Activated B cell treated with CpG ODN at 0.5 μM for 24 hours (primary cell): ENCODE measurements at places on chromosomes 12 and 14.

- DNase-seq, result no peak
- peaks cover 11% of the 10 kb centered on the region for H3K27me3 ChIP-seq
- no peaks in the 10 kb centered on the region for H3K4me1 ChIP-seq
- H3K4me3 ChIP-seq, result no peak overlapping the region
- no peaks in the 10 kb centered on the region for H3K36me3 ChIP-seq
Measured at GRCh38 chr14:76531821-76532318, 155.9 kb downstream of the ESRRB start.

DNA sequence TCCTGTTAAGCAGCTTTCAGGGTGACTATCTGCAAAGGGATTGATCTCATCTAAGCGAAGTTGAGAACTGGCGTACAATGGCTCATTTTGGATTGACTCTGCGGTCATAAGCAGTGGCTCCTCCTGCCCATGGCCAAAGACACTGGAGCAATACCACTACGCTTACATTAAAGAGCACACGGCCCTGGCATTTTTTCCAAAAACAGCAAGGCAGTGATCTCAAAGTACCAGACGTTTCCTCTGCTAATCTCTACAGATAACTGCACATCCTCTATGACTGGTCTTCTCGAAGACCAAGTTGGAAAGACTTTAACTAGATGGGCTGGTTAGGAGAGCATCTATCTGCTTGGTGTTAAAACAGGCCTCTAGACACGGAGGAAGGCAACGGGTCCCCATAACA lies 2.7 kb downstream of the PITPNM2 start:
- no peaks in the 10 kb centered on the region for H3K27me3 ChIP-seq
- no peak overlapping the region for H3K27ac ChIP-seq
- H3K4me1 ChIP-seq, result peaks cover 51% of the 10 kb centered on the region
- DNase-seq, result no peak
- H3K4me3 ChIP-seq, result peak overlapping the region; percentile 40

GRCh38 chr12:21940549-21941505 lies at the start of gene ABCC9:
ABCC9 (minus strand) TSS chr12:21941426; CDS start chr12:21936674, 4,752 bp downstream.
- no peak within 1 kb of the TSS for H3K4me3 ChIP-seq
- peaks cover 9% of the 10 kb centered on the region for H3K4me1 ChIP-seq
- no peak for DNase-seq
- H3K36me3 ChIP-seq, result no peaks in the 10 kb centered on the region
- peaks cover 44% of the 10 kb centered on the region for H3K27me3 ChIP-seq
- no peak within 1 kb of the TSS for H3K27ac ChIP-seq

GRCh38 chr14:93343266-93343665 lies 3.7 kb upstream of the COX8C start:
- H3K36me3 ChIP-seq, result peaks cover 1% of the 10 kb centered on the region
- H3K4me3 ChIP-seq, result no peak overlapping the region
- H3K4me1 ChIP-seq, result peaks cover 6% of the 10 kb centered on the region
- DNase-seq, result no peak
- H3K27me3 ChIP-seq, result no peaks in the 10 kb centered on the region
- no peak overlapping the region for H3K27ac ChIP-seq

- H3K4me1 ChIP-seq, result peaks cover 45% of the 10 kb centered on the region
- peak overlapping the region; percentile 92 for H3K27ac ChIP-seq
- H3K27me3 ChIP-seq, result peaks cover 2% of the 10 kb centered on the region
- H3K4me3 ChIP-seq, result peak overlapping the region; percentile 99
Measured at GRCh38 chr14:70359076-70359424, 433 bp downstream of the COX16 start.

GRCh38 chr12:50074936-50075807 lies 10.0 kb upstream of the SMARCD1 start:
- H3K27me3 ChIP-seq, result peaks cover 15% of the 10 kb centered on the region
- peaks cover 4% of the 10 kb centered on the region for H3K4me1 ChIP-seq

DNA sequence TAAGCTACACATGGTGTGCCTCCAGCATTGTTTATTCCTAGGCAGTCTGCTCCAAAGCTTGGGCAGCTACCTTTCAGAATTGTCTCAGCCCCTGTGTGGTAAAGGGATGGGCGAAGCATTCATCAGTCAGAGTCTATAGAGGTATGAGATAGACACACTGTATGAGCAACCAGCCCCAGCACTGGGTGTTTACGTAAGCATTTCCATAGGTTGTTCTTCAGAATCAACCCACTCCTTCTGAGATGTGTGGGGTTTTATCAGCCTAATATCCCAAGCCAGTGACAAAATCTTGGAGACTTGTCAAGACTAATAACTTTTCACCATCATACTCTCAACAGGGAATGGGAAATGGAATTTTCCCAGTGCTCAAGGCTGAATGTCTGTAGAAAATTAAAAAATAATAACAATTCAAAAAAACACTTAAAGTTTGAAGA lies 98.2 kb downstream of the BTG1 start:
- DNase-seq, result no peak
- H3K27ac ChIP-seq, result no peak overlapping the region
- H3K4me3 ChIP-seq, result no peak overlapping the region
- no peaks in the 10 kb centered on the region for H3K36me3 ChIP-seq
- H3K27me3 ChIP-seq, result no peaks in the 10 kb centered on the region

DNA sequence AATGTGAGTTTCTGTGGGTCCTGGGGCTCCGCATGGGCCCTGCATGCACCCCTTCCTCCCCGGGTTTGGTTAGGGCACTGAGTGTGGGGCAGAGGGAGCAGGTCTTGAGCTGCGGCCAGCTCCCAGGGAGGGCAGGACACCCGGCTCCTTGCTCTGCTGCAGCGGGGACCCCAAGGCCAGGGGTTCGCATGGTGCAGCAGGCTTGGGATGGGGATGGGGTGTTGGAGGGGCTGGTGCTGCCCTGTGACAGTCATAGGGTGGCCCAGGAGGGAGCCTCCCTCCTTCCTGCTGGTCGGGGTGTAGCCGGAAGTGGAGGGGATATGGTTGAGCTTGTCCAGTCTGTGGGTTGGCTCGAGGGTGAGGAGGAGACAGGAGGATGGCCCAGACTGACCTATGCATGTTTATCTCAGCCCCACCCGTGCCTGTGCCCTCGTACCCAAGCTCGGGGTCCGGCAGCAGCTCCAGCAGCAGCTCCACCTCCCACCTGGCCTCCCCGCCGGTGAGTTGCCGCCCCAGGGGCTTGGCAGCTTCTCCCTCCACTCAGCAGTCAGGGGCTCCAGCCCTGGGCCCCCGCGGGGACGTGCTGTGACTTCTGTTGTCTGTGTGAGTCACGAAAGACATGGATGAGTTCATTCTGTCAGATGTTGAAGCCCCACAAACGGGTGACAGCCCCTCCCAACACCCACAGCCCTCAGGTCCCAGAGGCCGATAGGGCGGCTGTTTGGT lies 16.0 kb downstream of the ULK1 start:
- DNase-seq, result no peak
- H3K27me3 ChIP-seq, result no peaks in the 10 kb centered on the region
- peaks cover 36% of the 10 kb centered on the region for H3K36me3 ChIP-seq
- H3K4me3 ChIP-seq, result no peak overlapping the region
